Sciatic nerve (tissue), 2 donors: ENCODE measurements at places on chromosomes 16 and 17. TPM values are rescaled to one million over a fixed set of nuclear protein-coding genes. Genes with fewer than 3 reads are reported as not detected.

GRCh38 chr16:10971560-10971961 is 27.2 kb downstream of the CLEC16A start:
- no peak for DNase-seq

GRCh38 chr17:17648762-17649161 is 32.5 kb upstream of the RAI1 start:
- DNase-seq: no peak

NAGS gene
- total RNA-seq: 0.58 TPM

DNA sequence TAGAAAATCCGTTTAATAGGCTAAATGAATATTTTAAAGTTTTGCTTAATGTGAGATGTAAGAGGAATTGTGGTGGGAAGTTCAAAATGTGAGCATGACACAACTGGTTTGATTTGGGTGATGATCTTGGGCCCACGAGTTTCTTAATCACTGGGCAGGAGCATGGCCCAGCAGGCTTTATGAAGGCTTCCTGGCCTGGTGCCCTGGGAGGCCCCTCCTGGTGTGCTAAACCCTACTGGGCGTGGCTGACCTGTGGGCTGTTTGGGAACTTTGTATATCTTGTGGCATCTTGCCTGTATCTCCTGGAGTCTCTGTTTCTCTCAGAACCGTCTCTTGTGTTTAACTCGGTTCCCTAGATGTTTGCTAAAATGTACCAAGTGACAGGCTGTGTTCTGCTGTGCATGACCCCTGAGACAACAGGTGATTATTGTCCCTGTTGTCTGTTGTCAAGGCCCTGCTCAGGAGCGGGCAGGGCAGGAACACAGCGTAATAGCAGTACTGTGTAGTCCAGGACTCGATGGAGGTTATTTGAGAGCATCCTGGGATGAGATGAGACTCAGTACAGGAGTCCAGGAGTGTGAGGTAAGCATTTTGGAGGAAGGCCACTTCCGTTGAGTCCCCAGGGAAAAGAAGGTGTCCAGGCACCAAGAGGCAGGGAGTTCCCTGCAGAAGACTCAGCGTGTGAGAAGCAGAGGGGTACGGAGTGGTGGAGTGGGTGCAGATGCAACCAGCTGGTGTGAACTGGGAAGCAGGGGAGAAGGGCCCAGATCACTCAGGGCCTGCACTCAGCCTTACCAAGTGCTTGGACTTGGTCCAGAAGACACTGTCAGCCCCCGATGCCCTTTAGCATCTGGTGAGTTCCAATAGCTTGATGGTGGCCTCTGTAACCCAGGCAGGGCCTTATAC is 48.5 kb downstream of the B9D1 start:
- no peak for DNase-seq

DNA sequence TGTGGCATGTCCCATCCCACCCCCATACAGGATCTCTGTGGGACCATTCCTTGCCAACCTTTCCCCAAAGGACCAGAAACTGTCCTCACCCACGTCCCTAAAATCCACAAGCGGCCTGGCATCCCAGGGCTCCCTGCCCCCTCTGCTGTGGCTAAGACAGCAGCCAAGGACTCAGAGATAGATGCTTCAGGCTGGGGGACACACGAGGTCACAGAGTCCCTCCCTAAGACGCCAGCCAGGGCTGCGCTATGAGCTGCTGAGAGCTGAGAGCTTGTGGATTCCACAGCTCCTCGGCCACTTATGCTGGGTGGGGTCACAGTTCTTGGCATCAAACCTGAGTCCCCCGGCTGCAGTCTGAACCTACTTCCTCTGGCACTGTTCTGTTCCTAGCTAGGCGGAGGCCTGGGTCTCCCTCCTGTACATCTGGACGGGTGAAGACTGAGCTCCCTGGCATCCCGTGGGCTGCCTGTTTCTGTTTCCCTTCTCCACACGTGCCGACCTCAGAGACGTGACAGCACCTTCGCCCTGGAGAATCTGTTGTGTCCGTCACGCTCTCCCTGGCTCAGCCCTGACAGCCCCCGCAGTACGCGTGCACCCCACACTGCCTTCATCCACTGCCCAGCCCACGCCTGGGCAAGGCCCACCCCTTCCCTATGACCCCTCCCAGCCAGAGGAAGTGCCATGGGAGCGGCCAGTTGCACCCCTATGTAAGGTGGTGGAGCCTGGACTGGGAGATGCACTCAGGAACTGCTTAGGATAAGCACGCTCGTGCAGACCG is 61.2 kb downstream of the ENGASE start:
- DNase-seq: no peak

DNA sequence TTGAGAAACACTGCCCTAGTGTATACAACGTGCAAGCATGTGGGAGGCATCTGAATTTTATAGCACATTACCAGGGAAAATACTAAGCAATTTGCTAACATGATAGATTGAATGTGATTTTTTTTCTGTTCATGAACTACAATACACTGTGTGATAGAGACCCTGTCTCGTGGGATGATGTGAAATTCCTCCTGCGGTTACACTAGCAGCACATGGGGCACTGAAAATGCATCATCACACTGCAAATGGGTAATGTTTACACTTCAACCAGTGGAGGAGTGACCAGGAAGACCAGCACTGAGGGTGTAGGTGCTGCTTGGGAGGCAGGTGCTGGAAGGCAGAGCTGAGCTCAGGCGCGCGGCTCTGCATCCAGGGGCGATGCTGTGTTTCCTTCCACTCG is 28.8 kb downstream of the ORC6 start:
- no peak for DNase-seq

EVPLL gene
- not detected for total RNA-seq

DNA sequence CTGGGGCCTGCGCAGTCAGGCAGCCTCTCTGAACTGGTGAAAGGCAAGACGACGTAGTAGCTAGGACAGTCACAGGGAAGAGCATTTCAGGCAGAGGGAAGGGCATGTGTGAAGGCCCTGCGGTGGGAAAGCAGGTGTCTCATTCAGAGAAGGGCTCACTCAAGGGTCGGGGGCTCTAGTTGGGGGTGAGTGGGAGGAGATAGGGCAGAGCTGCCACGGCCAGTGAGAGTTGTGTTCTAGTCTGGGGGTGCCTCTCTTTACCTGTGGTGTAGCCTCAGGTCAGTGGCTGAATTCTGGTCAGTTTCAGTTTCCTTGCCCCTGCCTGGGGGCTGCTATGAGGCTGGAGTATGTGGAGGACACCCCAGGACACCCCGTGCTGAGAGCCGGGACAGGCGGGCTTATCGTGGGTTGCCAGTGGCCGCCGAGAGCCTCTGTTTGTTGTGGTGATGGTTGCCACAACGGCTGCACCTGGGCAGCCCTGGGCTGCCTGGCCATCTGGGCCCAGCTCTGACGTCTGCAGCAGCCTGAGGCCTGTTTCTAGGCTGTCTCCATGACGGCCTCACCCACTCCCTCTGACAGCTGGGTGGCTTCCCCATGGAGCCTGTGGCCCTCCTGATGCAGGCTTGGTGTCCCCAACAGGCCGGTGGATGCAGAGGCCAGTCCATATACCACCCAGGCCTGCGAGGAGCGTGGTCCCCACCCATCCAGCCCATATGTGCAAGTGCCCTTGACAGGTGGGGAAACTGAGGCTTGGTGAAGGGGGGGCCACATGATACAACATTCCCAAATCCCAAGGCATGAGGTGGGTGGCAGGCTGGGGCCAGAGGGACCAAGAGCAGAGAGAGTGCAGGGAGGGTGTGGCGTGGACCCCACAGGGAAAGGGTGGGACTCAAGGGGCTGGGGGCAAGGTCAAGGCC is 10.8 kb downstream of the MAP2K3 start:
- no peak for DNase-seq

TP53TG3F gene
- not detected for total RNA-seq
